ENCODE measurements at places on chromosomes 5 and 9.

DNA sequence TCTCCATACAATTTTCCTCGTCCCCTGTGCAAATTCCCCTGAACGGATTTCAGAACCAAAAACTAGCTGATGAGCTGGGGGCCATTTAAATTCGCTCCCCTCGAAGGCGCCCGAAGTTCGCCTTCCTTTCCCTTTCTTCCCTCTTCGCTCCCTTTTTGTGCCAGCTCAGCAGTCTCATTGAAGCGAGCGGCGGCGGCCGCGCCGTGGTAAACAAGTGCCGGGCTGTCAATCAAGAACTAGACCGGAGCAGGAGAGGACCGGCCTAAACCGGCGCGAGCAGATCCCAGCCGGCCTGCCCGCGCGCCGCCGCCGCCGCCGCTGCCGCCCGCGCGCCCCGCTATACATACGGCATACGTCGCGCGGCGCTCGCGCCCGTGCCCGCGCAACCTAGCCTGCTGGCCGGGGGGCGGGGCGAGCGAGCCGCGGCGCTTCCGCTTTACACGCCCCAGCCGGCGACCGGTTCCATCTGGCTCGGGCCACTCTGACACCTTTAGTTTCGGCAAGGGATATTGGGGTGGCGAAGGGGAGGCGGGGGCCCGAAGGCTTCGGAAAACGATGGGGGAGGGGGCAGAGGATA lies 3.1 kb downstream of the ARRDC3 start:
- peaks cover 14% of the 10 kb centered on the region for H3K36me3 ChIP-seq
- no peaks in the 10 kb centered on the region for H3K27me3 ChIP-seq
- H3K4me1 ChIP-seq, result no peaks in the 10 kb centered on the region
- peak overlapping the region; percentile 99 for H3K27ac ChIP-seq
- H3K4me3 ChIP-seq, result peak overlapping the region; percentile 66

GRCh38 chr9:122206118-122207046 lies 22.4 kb downstream of the LHX6 start:
- no peak overlapping the region for H3K27ac ChIP-seq
- no peak overlapping the region for H3K4me3 ChIP-seq
- no peak for DNase-seq
- H3K36me3 ChIP-seq, result no peaks in the 10 kb centered on the region
- no peaks in the 10 kb centered on the region for H3K4me1 ChIP-seq

DNA sequence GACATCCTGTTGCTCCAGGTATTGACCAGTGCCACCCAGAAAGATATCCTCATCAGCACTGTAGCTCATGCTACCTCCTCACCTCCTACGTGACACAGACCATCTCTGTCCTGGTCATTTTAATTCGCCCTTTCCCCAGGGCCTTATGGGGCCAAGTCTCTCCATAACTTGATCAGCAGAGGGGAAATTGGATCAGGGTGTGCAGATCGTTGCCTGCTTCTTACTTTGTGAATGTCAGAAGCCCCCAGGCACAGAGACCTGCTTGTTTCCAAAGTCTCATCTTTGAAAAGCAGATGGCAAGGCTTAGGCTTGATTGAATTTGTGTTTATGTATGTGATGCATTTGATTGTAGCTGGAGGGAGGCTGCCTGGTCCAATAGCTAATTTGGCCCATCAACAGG lies 8.8 kb upstream of the DBH start:
- H3K4me1 ChIP-seq, result no peaks in the 10 kb centered on the region
- H3K27me3 ChIP-seq, result no peaks in the 10 kb centered on the region
- DNase-seq, result no peak
- H3K36me3 ChIP-seq, result no peaks in the 10 kb centered on the region
- no peak overlapping the region for H3K27ac ChIP-seq

- DNase-seq, result no peak
- no peaks in the 10 kb centered on the region for H3K4me1 ChIP-seq
- no peak overlapping the region for H3K27ac ChIP-seq
- H3K4me3 ChIP-seq, result no peak overlapping the region
- no peaks in the 10 kb centered on the region for H3K27me3 ChIP-seq
- no peaks in the 10 kb centered on the region for H3K36me3 ChIP-seq
Observed at GRCh38 chr5:50889790-50890189, 223.4 kb downstream of the PARP8 start.

- DNase-seq, result no peak
- peaks cover 5% of the 10 kb centered on the region for H3K36me3 ChIP-seq
- H3K4me3 ChIP-seq, result no peak overlapping the region
- H3K27ac ChIP-seq, result no peak overlapping the region
Observed at GRCh38 chr5:128263357-128263756, 179.8 kb downstream of the SLC12A2 start.

- peak overlapping the region; percentile 62 for H3K27ac ChIP-seq
- H3K36me3 ChIP-seq, result no peaks in the 10 kb centered on the region
- H3K4me3 ChIP-seq, result peak overlapping the region; percentile 42
Observed at GRCh38 chr5:134506054-134507039, 19.1 kb upstream of the JADE2 start.

GRCh38 chr5:179127136-179128040 lies 67.2 kb downstream of the ZNF354C start:
- H3K36me3 ChIP-seq, result no peaks in the 10 kb centered on the region
- DNase-seq, result no peak
- H3K27me3 ChIP-seq, result no peaks in the 10 kb centered on the region
- H3K4me3 ChIP-seq, result no peak overlapping the region

GRCh38 chr5:178387856-178388190 lies 155.2 kb upstream of the PHYKPL start:
- H3K27ac ChIP-seq, result no peak overlapping the region
- DNase-seq, result no peak
- no peak overlapping the region for H3K4me3 ChIP-seq
- H3K36me3 ChIP-seq, result no peaks in the 10 kb centered on the region

- peaks cover 74% of the 10 kb centered on the region for H3K36me3 ChIP-seq
- H3K27me3 ChIP-seq, result no peaks in the 10 kb centered on the region
- H3K4me1 ChIP-seq, result no peaks in the 10 kb centered on the region
Observed at GRCh38 chr9:33129886-33130881, 37.0 kb downstream of the B4GALT1 start.

- DNase-seq, result no peak
- H3K27ac ChIP-seq, result no peak overlapping the region
- no peak overlapping the region for H3K4me3 ChIP-seq
- no peaks in the 10 kb centered on the region for H3K4me1 ChIP-seq
- H3K36me3 ChIP-seq, result no peaks in the 10 kb centered on the region
- H3K27me3 ChIP-seq, result no peaks in the 10 kb centered on the region
Observed at GRCh38 chr9:14062586-14063221, 251.2 kb downstream of the NFIB start.

GRCh38 chr5:1409381-1410110 lies 35.7 kb downstream of the SLC6A3 start:
- no peaks in the 10 kb centered on the region for H3K36me3 ChIP-seq
- H3K4me1 ChIP-seq, result no peaks in the 10 kb centered on the region
- no peak overlapping the region for H3K27ac ChIP-seq
- DNase-seq, result no peak

GRCh38 chr9:109908459-109909390 lies 128.7 kb downstream of the PALM2AKAP2 start:
- no peak for DNase-seq
- H3K4me3 ChIP-seq, result no peak overlapping the region
- H3K36me3 ChIP-seq, result no peaks in the 10 kb centered on the region
- H3K27ac ChIP-seq, result peak overlapping the region; percentile 56
- no peaks in the 10 kb centered on the region for H3K4me1 ChIP-seq
- no peaks in the 10 kb centered on the region for H3K27me3 ChIP-seq

DNA sequence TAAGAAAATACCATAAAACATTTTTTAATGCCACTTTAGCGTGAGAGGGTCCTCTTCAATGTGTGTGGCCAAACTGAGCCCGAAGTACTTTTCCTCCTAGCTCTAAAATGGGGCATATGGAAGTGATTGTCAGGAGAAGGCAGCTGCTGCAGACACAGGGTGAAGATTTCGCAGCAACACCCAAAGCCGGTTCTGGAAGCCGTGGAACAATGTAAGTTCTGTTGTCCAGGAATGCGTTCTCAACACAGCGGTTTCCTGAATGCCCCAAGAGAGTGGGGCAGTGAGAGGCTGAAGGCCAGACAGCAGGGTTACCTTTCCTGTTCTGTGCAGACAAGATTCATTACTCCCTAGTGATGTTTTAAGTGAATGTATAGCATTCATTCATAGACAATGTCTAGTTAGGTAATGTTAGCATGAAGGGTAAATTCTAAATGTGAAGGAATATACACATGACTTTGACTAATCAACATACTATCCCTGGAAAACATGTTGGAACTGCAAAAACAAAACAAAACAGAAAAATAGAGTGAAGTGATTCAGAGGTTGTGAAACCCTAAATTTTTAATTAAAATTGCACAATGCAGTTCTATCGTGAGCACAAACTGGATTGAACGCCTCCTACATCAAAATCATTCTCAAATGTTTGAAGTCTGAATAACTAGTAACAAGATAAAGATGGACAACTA lies 197.0 kb upstream of the SEMA6A start:
- no peaks in the 10 kb centered on the region for H3K36me3 ChIP-seq
- no peak overlapping the region for H3K27ac ChIP-seq
- DNase-seq, result no peak
- H3K27me3 ChIP-seq, result no peaks in the 10 kb centered on the region
- H3K4me3 ChIP-seq, result no peak overlapping the region
- peaks cover 6% of the 10 kb centered on the region for H3K4me1 ChIP-seq

DNA sequence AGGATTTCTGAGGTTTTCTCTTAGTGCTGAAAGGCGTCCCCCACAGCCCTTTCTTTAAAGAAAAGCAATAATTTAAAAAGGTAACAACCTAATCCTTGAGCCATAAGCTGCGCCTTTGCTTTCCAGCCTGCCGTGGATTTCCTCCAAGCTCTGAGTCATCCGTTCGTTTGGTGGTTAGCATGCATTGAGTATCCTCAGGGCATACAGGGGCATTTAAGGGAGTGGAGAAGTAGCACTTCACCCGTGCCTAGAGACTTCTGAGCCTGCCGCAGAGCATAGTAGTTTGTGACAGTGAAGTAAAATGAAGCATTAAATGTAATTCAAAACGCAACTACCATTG lies 892 bp upstream of the TNC start:
- H3K36me3 ChIP-seq, result no peaks in the 10 kb centered on the region
- peaks cover 3% of the 10 kb centered on the region for H3K27me3 ChIP-seq
- no peak overlapping the region for H3K27ac ChIP-seq
- H3K4me1 ChIP-seq, result peaks cover 15% of the 10 kb centered on the region

- H3K27me3 ChIP-seq, result no peaks in the 10 kb centered on the region
- H3K4me3 ChIP-seq, result no peak overlapping the region
- H3K36me3 ChIP-seq, result no peaks in the 10 kb centered on the region
- DNase-seq, result no peak
- H3K27ac ChIP-seq, result no peak overlapping the region
Observed at GRCh38 chr9:81408951-81409350, 280.4 kb downstream of the TLE1 start.

GRCh38 chr5:15092801-15093200 lies 221.2 kb upstream of the ANKH start:
- H3K27me3 ChIP-seq, result no peaks in the 10 kb centered on the region
- H3K4me1 ChIP-seq, result no peaks in the 10 kb centered on the region
- no peak overlapping the region for H3K27ac ChIP-seq
- DNase-seq, result no peak
- H3K36me3 ChIP-seq, result no peaks in the 10 kb centered on the region

GRCh38 chr5:123754908-123755307 lies 242.9 kb downstream of the CSNK1G3 start:
- H3K27ac ChIP-seq, result no peak overlapping the region
- no peaks in the 10 kb centered on the region for H3K4me1 ChIP-seq
- no peak for DNase-seq
- H3K27me3 ChIP-seq, result no peaks in the 10 kb centered on the region

GRCh38 chr5:58875599-58875998 lies 292.7 kb downstream of the RAB3C start:
- no peaks in the 10 kb centered on the region for H3K27me3 ChIP-seq
- no peak overlapping the region for H3K4me3 ChIP-seq
- no peaks in the 10 kb centered on the region for H3K36me3 ChIP-seq
- H3K4me1 ChIP-seq, result no peaks in the 10 kb centered on the region
- no peak overlapping the region for H3K27ac ChIP-seq
- no peak for DNase-seq

DNA sequence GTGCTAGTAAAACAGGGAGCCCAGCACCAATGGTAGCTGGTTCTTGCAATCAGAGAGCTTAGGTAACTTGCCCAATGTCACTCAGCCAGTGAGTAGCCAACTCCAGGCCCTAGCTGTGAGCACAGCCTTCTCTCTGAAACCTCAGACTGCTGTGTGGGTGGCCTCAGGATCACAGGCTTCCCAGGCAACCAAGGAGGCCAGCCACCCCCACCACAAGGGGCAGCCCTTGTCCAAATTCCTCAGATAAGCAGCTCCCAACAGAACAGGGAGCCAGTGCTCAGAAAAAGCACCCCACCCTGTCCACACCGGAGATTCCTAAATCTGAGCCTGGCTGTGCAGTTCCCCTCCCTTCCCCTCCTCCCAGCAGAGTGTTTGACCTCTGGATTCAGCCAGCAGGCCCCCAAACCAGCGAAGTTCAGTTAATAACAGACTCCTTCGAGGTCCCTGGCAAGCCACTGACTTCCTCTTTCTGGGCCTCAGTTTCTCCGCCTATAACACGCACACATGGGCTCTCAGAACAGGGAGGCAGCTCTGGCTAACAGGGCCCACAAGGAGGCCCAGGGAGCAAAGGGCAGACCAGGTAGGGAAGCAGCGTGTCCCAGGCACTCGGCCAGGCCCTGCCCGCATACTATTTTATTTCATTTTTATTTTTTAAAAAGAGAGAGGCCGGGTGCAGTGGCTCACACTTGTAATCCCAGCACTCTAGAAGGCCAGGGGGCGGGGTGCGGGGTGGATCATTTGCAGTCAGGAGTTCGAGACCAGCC lies 2.7 kb downstream of the EEIG1 start:
- H3K36me3 ChIP-seq, result no peaks in the 10 kb centered on the region
- peak overlapping the region; percentile 91 for H3K27ac ChIP-seq
- peak overlapping the region; percentile 86 for H3K4me3 ChIP-seq
- H3K27me3 ChIP-seq, result no peaks in the 10 kb centered on the region

DNA sequence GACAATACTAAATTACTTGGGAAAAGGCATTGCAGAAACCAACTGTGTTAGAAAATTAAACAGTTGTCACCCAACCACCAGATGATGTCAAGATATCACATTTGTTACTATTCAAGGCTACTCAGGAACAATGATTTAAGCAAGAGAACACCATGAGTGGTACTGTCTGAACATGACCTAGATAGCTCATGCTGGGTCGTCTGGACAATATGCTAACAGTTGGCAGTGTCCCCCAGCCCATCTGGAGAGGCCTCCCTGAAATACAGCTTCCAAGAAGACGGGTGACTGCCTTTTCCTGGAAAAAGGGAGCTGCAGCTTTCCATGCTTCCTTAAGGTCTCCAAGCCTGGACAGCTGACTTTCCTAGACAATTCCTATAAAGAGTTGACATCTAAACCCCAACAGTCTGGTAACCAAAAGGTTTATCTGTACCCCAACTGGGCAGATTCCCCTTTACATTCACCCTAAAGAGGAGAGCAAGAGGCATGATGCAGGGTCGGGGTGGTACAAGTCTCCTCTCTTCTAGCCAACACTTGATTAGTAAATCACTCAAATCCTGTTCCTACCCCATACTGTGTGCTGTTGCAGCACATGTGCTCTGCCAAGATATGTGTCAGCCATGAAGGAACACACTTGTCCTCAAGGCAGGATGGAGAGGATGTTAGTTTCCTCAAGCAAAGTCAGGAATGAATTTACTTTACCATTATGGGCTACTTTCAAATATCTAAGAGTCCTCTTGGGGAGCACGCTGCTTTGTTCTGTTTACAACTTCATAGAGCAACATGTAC lies 433.0 kb downstream of the PDE4D start:
- no peaks in the 10 kb centered on the region for H3K4me1 ChIP-seq
- no peak for DNase-seq
- H3K4me3 ChIP-seq, result no peak overlapping the region
- no peaks in the 10 kb centered on the region for H3K27me3 ChIP-seq
- H3K27ac ChIP-seq, result no peak overlapping the region
- H3K36me3 ChIP-seq, result no peaks in the 10 kb centered on the region

Measured in right atrium auricular region (tissue), 2 donors.